ENCODE measurements at places on chromosomes 16 and 17. TPM values are rescaled to one million over a fixed set of nuclear protein-coding genes. Genes with fewer than 3 reads are reported as not detected.

DNA sequence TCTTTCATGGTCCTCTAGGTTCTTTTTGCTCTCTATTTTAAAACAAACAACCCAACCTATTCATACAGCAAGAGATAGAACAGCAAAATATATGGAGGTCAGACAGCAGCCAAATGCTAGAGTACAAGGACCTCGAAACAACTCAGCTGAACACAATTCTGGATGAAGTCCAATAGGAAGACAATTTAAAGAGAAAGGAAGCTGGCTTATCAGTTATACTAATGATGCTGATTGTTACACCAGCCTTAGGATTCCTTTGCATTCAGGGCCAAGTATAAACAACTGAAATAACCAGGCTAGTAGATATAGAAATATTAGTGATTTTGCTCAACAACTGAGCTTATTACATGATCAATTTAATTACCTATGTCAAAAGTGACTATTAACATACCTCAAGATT lies 2.5 kb downstream of the SSH2 start:
- DNase-seq, result no peak

GRCh38 chr16:79037521-79038373 lies 562.8 kb downstream of the MAF start:
- peak; percentile 44 for DNase-seq

- no peak for DNase-seq
Observed at GRCh38 chr16:88938777-88939244, 38.2 kb downstream of the CBFA2T3 start.

- peak; percentile 98 for DNase-seq
Observed at GRCh38 chr16:52488837-52489289, 58.1 kb downstream of the TOX3 start.

DNA sequence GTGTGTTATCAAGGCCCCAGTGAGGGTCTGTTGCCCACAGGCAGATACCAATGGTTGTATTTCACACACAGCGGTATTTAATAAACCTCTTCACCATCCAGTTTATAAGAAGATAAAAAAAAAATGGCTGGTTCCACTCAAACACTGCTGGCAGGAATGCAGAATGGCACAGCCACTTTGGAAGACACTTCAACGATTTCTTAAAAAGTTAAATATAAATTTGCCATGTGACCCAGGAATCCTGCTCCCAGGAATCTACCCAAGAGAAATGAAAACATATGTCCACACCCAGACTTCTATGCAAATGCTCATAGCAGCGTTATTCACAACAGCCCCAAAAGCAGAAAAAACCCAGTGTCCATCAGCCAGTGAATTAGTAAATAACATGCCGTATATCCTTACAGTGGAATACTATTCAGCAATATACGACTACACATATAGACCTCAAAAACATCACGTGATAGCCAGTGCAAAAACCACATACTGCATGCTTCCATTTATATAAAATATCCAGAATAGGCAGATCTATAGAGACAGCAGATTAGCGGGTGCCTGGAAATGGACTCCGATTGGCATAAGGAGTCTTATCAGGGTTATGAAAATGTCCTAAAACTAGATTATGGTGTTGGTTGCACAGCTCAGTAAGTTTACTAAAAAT lies 38.7 kb downstream of the XYLT1 start:
- DNase-seq, result no peak

DNA sequence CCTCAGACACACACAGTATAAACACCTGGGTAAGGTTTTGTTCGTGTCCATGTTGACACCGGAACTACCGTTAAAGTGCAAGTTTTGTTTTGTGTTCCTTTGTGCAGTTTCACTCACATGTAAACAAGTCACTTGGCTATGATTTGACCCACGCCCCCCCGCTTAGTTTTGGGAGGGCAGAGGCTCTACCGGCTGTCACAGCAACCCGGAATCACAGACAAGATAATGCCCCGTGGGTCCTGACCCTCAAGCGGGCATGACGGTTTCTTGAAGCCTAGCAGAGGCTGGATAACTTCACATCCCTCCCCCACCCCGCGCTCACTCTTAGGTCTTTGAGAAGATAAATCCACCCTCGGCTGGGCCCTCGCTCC lies 1.7 kb downstream of the RASD1 start:
- DNase-seq, result no peak

- no peak for DNase-seq
Observed at GRCh38 chr17:34862384-34862783, 98.9 kb downstream of the CCT6B start.

- no peak for DNase-seq
Observed at GRCh38 chr17:76826330-76827068, 41.7 kb upstream of the MGAT5B start.

GRCh38 chr17:2372681-2373080 lies 28.2 kb downstream of the MNT start:
- DNase-seq, result no peak

DNA sequence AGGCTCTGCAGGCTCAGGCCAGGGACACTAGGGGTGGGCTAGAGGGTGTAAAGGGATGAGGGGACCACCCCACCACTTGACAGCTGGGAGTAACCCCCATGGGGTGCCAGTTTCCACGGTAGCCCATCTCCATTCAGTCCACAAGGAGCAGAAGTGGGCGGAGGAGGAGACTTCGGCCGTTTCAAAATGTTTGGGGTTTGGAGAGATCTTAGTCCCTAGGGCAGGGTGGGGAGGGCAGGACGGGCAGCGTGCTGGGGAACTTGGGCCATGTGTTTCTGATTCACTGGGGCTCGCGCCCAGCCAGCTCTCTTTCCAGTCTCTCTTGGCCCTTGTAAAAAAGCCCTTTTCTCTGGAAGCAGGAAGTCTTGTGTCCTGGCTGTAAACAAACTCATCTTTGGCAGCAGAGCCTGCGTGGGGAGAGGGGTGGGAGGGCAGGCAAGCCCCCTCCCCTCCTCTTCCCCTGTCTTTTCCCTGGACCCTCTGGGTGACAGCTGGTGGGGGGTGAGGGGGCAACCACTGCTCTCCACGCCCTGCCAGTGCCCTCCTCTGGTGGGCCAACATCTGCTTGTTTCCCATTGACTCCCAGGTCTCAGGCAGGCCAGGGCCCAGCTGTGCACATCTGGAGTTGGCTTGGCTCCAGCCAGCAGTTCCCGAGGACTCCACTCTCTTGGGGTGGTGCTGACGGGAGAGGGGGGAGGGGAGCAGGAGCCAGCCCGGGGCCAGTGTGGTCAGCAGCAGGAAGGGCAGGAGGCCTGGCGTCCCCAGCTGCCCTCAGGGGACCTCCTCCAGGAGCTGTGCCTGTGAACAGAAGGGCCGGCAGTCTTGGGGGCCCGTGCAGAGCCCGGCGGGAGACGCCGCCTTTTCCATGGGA lies 8.1 kb downstream of the CYGB start:
- peak; percentile 61 for DNase-seq

- peak; percentile 23 for DNase-seq
Observed at GRCh38 chr16:11084484-11084875, 140.1 kb downstream of the CLEC16A start.

- DNase-seq, result no peak
Observed at GRCh38 chr17:57011491-57012015, 33.6 kb downstream of the SCPEP1 start.

DNA sequence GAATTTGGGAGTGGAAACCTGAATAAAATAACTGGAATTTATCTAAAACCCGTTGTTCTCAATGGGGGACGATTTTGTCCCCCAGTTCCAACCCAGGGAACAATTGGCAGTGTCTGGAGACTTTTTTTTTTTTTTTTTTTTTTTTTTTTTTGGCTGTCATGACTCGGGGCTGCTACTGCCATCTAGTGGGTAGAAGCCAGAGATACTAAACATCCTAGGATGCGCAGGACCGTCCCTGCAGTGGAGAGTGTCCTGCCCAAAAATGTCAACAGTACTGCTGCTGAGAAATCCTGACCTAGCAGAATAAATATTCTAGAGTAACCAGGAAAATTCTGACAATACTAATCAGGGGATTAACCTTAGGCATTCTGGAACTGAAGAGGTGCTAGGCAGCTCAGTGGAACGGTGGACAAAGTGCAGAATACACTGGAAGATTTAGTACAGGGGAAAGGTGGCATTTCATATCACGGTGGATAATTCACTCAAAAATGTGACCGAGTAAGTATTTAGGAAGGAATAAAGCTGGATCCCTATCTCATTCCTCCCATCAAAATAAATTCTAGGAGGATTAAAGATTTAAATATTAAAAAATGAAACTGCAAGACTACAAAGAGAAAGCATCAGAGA lies 107.6 kb downstream of the SPECC1 start:
- peak; percentile 49 for DNase-seq

- no peak for DNase-seq
Observed at GRCh38 chr16:84729716-84730320, 30.0 kb downstream of the USP10 start.

DNA sequence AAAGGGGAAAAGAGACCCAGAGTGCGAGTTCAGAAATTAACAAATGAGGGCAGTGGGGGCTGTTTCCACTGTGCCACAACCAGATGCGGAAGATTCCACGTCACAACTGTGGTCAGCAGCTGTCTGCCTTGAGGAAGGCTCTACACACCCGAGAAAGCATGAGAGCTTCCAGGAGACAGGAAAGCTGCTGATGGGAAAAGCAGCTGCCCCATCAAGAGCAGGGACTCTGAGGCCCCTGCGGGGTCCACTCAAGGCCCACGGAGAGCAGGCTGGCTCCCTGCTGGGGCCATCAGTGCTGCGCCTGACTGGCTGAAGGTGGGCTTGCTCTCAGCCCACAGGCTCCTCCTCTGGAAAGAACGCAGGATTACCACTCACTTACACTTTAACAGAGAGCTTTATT lies 14.8 kb upstream of the TRAP1 start:
- DNase-seq, result no peak

DNA sequence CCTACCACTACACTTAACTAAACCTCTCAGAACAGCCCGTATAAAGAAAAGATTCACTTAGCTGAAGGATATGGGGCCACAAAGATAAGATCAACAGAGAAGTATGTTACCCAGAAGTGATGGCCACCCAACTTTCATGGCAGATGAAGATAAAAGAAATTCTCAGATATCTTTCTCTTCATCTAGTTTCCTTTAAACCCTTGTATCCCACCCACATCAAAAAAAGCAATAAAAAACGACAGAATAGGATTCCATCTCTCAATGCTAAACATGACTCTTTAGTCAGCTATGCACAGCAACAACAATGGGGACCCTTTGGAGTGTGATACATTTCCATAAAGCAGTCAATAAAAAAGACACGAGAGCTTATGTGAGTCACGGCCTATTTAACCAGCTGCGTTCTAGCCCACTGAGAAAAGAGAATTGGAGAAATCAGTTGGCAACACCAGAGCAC lies 86.6 kb downstream of the SNX11 start:
- no peak for DNase-seq

- no peak for DNase-seq
Observed at GRCh38 chr17:82933911-82934310, 94.1 kb upstream of the ZNF750 start.

DNA sequence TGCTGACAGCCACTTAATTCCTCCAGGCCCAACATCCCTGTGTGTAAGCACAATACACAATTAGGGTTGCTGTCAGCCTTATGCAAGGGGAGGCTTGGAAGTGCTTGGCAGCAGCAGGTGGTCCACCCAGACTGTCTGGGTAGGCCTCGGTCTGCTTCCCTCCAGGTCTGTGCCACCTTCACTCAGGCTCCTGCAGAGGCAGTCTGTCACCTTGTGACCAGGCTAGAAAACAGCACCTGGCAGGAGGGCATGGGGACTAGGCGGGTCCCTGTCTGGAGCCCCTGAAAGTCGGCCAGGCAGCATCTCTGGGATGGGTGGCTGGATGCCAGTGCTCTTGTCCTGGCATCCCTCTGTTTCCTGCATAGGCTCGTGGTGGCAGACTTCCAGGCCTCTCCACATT lies 578.1 kb downstream of the KCNJ18 start:
- no peak for DNase-seq

GRCh38 chr16:4435337-4436067 lies 9.8 kb downstream of the DNAJA3 start:
- no peak for DNase-seq

DNA sequence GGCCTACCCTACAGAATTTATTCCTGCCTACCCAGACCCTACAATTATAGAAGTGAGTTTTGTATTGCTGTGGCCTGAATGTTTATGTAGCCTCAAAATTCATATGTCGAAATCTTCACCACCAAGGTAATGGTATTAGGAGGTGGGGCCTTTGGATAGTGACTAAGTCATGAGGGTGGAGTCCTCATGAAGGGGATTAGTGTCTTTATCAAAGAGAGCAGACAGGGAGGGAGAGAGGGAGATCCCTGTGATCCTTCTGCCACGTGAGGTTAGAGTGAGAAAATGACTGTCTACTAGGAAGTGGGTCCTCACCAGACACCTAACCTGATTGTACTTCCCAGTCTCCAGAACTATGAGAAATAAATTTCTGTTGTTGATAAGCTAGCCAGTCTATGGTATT lies 981 bp upstream of the DUXB start:
- DNase-seq, result peak; percentile 44

DNA sequence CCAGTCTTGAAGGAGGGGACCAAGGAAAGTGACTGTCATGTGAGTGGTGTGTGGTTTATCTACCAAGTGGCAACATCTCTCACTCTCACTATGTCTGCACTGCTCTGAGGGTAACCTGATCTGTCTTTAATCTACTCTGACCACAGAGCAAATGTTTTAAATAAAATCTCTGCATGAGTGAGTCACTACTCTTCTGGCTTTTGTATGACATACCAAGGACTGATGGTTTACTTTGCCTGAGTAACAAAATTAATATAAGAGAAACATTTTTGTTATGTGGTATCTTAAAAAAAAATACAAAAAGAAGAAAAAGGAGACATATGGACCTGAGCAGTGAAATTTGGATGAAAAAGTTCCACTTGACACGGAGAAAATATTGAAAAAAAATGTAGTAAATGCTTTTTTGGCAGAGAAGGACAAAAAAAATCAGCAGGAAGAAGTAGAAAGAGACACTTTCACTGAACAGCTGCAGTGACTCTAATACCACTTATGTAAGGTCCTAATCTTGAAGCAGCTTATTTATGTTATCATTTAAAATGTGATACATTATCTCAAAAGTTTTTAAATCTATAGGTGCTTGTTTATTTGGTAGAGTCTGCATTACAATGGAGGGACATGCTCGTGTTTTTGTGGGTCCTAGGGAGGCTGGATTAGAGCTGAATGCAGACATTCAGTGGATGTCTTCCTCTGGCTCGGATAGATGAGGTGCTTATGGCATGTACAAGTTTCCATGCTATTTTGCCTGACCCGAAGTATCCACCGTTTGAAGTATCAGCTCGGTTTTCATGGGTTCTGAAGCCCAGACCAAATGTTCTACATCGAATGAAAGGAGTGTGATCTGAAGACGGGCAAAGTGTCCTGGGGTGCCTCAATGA lies 240.7 kb downstream of the MAP2K6 start:
- DNase-seq, result no peak

GRCh38 chr17:73506470-73507435 lies 137.5 kb downstream of the SDK2 start:
- no peak for DNase-seq

Gene CES3
- 17.4 TPM for polyA plus RNA-seq

Gene CSH1
- polyA plus RNA-seq, result not detected

Gene DOC2A
- 1.4 TPM for polyA plus RNA-seq

Gene SPHK1
- polyA plus RNA-seq, result 137 TPM

Gene OR1D5
- polyA plus RNA-seq, result not detected

Gene ICAM2
- 20.8 TPM for polyA plus RNA-seq

Gene APOH
- 5,748 TPM for polyA plus RNA-seq

Gene CKLF
- polyA plus RNA-seq, result 152 TPM

Gene MLKL
- 5.5 TPM for polyA plus RNA-seq

Gene MEFV
- polyA plus RNA-seq, result 0.22 TPM

Gene TP53TG3C
- not detected for polyA plus RNA-seq

Gene CSH2
- not detected for polyA plus RNA-seq

Gene SLFN14
- polyA plus RNA-seq, result not detected

All from HepG2 (cell line).